Left renal pelvis (tissue), 4 donors: ENCODE measurements at places on chromosomes 7 and 10.

- no peak for DNase-seq
Observed at GRCh38 chr10:128064970-128065580, 61.1 kb downstream of the MKI67 start.

DNA sequence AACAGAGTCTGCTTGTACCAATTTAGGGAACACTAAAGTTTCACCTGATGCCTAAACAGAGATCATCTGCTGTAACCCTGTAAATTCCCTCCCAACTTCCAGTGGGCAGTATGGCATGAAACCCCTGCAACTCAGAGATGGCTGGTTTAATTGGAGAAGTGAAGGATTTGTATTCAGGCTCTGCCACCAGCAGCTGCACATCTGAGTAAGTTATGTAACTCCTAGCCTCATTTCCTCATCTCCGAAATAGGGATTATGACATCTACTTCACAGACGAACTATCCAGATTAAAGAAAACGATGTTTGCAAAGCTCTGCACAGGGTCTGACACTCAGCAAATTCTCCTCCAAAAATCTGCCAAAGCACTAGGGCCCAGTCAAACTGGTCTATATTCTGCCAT lies 493.0 kb downstream of the KCNMA1 start:
- no peak for DNase-seq

GRCh38 chr10:80104066-80104926 lies 25.8 kb downstream of the TMEM254 start:
- DNase-seq: peak; percentile 39

- no peak for DNase-seq
Observed at GRCh38 chr10:62437696-62438095, 63.5 kb downstream of the ZNF365 start.

- no peak for DNase-seq
Observed at GRCh38 chr10:118272149-118272721, 69.9 kb downstream of the FAM204A start.

DNA sequence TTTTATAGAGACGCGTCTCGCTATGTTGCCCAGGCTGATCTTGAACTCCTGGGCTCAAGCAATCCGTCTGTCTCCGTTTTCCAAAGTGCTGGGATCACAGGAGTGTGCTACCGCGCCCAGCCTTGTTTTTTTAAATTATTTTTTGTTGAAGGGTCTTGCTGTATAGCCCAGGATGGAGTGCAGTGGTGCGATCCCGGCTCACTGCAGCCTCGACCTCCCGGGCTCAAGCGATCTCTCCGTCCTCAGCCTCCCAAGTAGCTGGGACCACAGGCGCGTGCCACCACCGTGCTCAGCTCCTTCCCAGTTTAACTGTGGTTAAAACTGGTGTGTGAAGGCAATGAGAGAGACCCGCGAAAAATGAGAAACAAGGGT lies 11.0 kb upstream of the HNRNPF start:
- DNase-seq: no peak
